Activated CD8-positive, alpha-beta T cell treated with anti-CD3 and anti-CD28 coated beads for 36 hours (primary cell): ENCODE measurements at places on chromosomes 2 and 18. TPM values are rescaled to one million over a fixed set of nuclear protein-coding genes. Genes with fewer than 3 reads are reported as not detected.

The CYTIP gene
- total RNA-seq, result 520 TPM

The CHRNG gene
- total RNA-seq, result not detected

DNA sequence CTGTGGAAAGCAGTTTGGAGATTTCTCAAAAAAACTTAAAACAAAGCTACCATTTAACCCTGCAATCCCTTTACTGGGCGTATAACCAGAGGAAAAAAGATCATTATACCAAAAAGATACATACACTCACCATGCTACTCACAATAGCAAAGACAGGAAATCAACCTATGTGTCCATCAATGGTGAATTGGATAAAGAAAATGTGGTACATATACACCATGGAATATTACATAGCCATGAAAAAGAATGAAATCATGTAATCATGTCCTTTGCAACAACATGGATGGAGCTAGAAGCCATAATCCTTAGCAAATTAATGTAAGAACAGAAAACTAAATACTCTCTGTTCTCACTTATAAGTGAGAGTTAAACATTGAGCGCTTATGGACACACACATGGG lies 18.6 kb downstream of the ABCA12 start:
- H3K36me3 ChIP-seq, result no peaks in the 10 kb centered on the region
- no peak for DNase-seq
- no peaks in the 10 kb centered on the region for H3K27me3 ChIP-seq
- H3K27ac ChIP-seq, result no peak overlapping the region
- H3K4me1 ChIP-seq, result no peaks in the 10 kb centered on the region

GRCh38 chr2:206220997-206221396 lies 53.5 kb upstream of the ZDBF2 start:
- DNase-seq, result no peak
- no peak overlapping the region for H3K4me3 ChIP-seq
- H3K36me3 ChIP-seq, result no peaks in the 10 kb centered on the region
- H3K4me1 ChIP-seq, result no peaks in the 10 kb centered on the region

DNA sequence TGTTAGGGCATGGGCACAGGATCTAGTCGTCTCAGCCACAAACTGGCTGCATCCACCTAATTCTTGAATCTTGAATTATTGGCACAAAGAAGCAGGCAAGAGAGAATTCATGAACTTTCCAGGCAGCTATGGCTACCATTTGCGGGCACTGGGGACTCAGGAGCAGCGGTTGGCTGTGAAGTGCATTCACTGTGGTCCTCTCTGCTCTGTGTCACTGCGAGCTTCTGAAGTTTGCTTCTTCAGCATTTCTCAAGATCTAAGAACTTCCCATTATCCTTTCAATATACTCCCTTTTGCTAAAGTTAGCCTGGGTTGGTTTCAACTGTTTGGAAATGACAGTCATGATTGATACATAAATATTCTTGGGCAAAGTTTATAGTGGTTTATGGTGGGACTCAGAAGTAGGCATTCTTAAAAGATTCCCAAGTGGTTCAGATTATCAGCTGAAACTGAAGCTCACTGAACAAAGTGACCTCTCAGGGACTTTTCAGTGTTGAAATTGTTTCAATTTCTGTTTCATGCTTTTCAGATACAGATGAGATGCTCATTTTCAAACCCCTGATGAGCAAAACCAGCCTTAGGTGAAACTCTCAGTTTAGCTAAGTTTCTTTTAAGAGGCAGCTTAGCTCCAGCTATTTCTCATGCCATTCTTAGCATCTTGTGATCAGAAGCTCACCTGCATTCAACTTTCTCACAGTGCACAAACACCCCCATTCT lies 1258.3 kb upstream of the GYPC start:
- no peak overlapping the region for H3K27ac ChIP-seq
- H3K4me1 ChIP-seq, result no peaks in the 10 kb centered on the region
- no peak for DNase-seq
- no peaks in the 10 kb centered on the region for H3K27me3 ChIP-seq
- no peaks in the 10 kb centered on the region for H3K36me3 ChIP-seq

GRCh38 chr2:238638982-238639628 lies 208.8 kb upstream of the TWIST2 start:
- DNase-seq, result no peak
- H3K27ac ChIP-seq, result no peak overlapping the region
- H3K4me3 ChIP-seq, result no peak overlapping the region
- H3K27me3 ChIP-seq, result peaks cover 3% of the 10 kb centered on the region

- no peak overlapping the region for H3K27ac ChIP-seq
- no peaks in the 10 kb centered on the region for H3K4me1 ChIP-seq
- peak; percentile 32 for DNase-seq
- no peaks in the 10 kb centered on the region for H3K27me3 ChIP-seq
- H3K4me3 ChIP-seq, result no peak overlapping the region
Observed at GRCh38 chr2:53422979-53423378, 344.6 kb upstream of the CHAC2 start.

DNA sequence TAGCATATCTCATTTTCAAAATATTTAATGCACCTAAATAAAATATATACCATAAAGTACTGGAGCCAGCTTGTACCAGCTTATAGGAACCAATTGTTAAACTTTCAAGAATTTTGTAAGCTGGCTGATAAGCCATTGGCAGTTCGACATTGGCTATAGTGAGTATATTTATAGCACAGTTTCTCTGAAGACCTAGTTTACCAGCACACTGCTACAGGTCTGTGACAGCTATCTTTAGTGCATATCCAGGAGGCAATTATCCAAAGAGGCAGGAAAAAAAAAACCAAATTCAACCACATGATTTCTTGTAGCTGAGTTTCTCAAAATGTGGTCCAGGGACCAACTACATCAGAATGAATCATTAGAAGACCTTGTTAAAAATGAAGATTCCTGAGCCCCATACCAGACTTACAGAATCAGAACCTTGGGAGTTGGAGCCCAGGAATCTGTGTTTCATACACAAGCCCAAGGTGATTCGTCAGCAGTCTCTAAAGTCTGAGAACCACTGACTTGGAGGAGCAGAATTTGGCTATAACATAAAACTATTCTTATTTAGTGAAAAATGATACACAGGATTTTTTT lies 279.0 kb upstream of the NRP2 start:
- no peak for DNase-seq
- no peaks in the 10 kb centered on the region for H3K4me1 ChIP-seq
- no peaks in the 10 kb centered on the region for H3K36me3 ChIP-seq
- H3K4me3 ChIP-seq, result no peak overlapping the region

DNA sequence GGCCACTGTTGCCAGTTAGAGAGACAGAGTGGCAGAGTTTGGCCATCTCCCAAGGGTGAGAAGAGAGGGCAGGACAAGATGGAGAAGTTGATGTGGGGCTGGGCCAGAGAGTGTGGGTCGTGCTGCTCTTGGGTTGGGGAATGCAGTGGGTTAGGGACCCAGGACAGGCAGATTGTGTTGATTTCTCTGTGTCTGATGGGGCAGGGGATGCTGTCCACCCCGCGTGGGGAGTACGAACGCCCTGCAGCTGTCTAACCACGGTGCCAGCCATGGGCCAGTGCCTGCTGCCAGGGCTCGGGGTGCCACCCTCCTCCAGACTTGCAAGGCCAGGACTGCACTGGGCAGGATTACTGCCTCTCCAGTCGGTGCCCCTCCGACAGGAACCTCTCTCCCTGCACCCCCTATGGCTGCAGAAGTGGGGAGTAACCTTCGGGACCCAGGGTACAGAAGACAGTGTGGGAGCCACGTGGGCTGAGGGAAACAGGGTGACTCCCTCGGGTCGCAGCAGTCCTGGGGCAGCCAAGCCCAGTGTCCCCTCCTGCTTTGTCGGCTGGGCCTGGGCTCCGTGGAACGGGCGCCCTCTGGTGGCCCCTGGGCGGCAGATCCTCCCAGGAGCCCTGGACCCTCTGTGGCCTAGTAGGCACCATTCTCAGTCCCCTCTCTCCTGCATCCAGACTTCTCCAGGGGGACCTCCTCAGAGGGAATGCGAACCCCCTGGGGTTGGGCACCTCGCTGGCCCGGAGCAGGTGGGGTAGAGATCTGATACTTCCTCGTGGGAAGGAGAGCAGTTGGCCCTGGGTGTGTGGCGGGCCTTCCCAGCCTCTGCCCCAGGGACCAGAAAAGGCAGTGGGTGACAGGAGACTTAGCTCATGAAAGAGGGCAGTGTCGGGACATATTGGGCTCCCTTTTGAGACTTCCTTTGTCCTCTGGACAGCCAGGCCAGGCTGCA lies 2.7 kb downstream of the GPC1 start:
- no peaks in the 10 kb centered on the region for H3K36me3 ChIP-seq
- H3K4me3 ChIP-seq, result no peak overlapping the region
- peaks cover 17% of the 10 kb centered on the region for H3K27me3 ChIP-seq
- DNase-seq, result peak; percentile 72
- H3K4me1 ChIP-seq, result peaks cover 7% of the 10 kb centered on the region
